ENCODE measurements at places on chromosomes 6 and 20. TPM values are rescaled to one million over a fixed set of nuclear protein-coding genes. Genes with fewer than 3 reads are reported as not detected.

CNPY3 gene
- 36.8 TPM for total RNA-seq

C6orf15 gene
- not detected for total RNA-seq

KIAA0408 gene
- total RNA-seq = 5.4 TPM

SGK1 gene
- 91.0 TPM for total RNA-seq

OR2H2 gene
- total RNA-seq = not detected

RALY gene
- 126 TPM for total RNA-seq

RAMACL gene
- total RNA-seq = 0.16 TPM

JARID2 gene
- total RNA-seq = 10.1 TPM

Data from A549 treated with AZD2906 at 1 μM for 4 hours (cell line).